ENCODE measurements at places on chromosomes 12 and 14.

- no peak for DNase-seq
Measured at GRCh38 chr14:34766606-34767005, 52.2 kb upstream of the CFL2 start.

DNA sequence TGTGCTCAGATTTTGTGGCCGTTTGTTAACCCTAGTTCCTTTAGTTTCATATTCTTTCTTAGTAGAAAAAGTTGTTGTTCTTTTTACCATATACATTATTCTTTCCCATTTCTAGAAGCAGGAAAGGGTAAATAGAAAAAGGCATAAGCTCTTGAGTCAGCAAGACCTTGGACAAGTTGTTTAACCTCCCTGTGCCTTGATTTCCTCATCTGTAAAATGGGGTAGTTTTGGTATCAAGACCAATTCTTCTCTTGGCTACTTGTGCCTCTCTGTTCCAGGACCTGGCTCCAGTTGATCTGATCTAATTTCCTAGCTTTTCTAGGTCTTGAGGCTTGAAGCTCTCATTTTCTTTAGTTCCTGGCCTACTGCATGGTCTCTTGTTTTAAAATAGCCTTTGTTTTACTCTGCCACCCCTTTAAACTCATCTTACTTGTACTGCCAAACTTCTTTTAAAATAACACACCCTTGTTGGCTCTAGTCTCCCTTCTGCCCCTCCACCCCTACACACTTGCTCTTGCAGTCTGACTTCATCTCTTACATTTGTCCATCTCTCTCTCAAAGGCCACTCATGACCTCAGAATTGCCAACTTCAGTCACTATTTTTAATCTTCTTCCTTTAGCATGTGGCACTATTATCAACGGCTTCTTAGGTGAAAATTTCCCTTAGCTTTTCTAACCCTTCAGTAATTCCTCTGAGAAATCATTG is 143.7 kb downstream of the TTLL5 start:
- DNase-seq: no peak

DNA sequence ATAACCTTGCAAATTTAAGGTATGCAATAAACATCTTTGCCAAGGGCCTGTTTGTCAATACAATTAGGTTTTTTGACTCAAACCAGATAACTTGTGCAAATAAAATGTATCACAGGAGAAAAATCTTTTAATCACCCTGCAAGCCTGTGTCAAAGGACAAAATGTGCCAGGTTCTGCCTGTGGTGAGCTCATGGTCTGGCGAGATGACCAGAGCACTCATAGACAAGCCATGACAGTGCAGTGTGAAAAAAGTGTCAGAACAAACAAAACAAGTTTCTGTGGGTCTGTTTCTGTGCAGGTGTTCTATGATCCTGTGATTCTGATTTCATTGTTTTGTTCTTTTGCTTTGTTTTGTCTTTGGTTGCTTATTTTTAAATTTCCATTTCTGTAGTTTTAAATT is 847.2 kb downstream of the VRK1 start:
- DNase-seq: no peak

GRCh38 chr12:14193639-14194038 is 171.8 kb upstream of the ATF7IP start:
- peak; percentile 82 for DNase-seq

- no peak for DNase-seq
Measured at GRCh38 chr12:70366581-70367257, 629 bp downstream of the KCNMB4 start.

- DNase-seq: no peak
Measured at GRCh38 chr12:47207340-47207717, 127.6 kb upstream of the AMIGO2 start.

DNA sequence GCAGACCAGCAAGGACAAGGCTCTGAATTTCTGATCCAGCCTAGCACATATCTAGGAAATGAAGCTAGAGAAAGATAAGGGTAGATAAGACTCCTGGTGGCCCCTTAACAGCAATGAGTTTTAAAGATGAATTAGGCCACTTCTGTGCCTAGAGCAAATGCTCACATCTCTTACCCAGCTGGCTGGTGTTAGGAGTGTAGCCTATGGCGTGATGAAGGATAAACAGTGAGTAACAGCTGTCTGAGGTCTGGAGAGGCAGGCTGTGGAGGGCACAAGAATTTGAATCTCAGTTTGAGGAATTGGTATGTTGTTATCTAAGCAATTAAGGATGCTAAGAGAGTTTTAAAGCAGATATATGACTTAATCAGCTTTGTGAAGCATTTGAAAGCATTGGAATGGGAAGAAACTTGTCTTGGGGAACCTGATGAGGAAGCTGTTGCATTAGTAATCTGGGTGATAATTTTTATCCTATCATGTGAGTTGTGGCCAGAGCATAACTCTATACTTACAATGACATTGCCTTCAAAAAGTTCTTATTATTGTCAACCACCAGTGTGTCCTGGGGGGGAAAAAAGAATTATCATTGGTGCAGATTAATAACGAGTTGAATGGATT is 161.8 kb downstream of the SRGAP1 start:
- no peak for DNase-seq

GRCh38 chr14:59828276-59828675 is 42.3 kb downstream of the RTN1 start:
- no peak for DNase-seq

GRCh38 chr14:84375235-84375634 is 1154.7 kb upstream of the FLRT2 start:
- no peak for DNase-seq

GRCh38 chr12:99427104-99427503 is 220.4 kb upstream of the GARIN6 start:
- no peak for DNase-seq

- no peak for DNase-seq
Measured at GRCh38 chr12:4653257-4653656, 4.3 kb downstream of the NDUFA9 start.

DNA sequence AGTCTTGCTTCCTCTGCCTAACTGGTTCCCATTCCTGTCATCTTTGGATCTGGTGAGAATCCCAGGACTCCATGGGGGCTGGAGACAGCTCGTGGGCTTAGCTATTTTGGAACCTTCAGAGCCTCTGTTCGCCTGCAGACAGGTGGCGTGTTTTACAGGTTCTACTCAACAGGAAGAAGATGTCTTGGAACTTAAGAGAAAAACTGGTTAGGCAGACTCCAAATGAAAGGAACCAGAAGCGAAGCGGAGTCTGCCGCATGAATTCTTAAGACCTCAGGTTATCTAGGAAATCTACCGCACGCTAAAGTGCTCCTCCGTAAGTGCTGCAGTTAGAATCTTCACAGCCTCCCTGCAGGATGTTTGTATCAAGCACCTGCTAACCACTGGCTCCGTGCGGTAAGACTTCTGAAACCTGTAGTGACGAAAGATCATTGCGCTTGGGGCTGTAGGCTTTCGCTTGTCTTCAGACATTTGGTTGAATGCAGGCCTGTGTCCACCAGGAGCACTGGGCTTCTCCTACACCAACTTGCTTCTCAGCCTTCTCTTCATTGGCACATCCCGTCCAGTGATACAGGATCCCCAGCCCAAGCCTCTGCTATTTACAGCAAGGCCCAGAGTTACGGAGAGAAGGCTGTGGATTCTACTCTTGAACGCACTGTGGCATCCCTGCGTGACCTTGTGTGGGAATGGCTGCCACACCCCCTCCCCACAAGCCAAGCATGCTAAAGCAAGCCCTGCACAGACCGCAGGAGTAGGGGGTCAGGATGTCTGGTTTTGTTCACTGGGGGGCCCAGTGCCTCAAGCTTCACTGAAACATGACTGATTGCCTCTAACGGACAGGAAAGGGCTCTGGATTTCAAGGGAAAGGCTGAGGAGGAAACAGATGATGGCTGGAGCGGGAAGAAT is 35.0 kb downstream of the ACADS start:
- no peak for DNase-seq

GRCh38 chr14:42804141-42804540 is 1197.5 kb downstream of the LRFN5 start:
- peak; percentile 85 for DNase-seq

DNA sequence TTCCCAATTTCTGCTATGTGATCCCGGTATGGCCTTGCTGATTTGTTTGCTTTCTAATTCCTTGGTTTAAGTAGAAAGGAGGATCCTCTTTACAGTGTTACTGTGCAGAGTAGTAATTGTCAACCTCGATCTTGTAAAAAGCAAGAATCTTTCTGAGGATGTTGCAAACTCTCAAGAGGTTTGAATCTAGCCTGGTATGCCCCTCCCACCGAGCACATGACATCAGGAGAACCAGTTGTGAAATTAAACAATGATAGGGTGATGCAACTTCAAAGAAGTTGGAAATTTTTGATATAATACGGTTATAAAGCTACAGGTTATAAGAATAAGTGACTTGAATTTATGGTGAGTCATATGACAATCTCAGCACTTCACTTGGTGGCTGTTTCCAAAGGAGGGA is 35.0 kb upstream of the FUT8 start:
- no peak for DNase-seq

DNA sequence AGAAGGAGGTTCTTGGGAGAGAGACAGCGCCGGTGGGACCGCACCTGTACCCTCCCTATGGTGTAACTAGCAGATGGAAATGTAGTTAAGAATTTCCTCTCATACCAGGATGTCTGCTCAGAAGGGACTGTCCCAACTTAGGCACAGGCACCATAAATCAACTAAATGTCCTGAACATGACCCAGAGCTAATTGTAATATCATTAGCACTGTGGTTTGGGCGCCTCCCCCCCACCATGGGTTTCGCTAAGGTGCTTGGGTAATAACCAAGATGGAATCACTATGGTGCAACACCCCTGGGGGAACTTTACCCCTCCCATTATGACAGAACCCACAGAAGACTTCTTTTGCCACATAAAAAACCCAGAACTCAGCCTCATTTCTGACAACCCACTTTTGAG is 15.9 kb downstream of the ZNF641 start:
- DNase-seq: no peak

GRCh38 chr12:128951448-128951847 is 98.2 kb downstream of the GLT1D1 start:
- DNase-seq: no peak

DNA sequence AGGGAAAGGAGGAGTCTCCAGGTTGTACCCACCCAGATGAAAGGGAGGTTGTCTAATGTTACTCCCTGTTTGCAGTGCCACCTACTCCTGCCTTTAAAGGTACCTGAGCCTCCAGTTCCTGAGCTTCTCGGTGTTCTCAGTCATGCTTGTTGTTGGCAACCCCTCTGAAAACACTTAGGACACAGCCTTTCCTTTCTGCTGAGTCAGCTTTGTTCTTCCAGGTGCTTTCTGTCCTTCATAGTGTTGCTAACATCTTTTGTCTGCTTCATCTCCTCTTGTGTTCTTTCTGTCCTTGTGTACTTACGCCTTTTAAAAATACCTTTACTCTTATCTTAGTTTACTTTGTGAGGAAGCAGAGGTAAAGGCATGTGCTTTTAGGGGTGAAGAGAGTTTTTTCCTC is 97.0 kb upstream of the NEDD1 start:
- DNase-seq: no peak

DNA sequence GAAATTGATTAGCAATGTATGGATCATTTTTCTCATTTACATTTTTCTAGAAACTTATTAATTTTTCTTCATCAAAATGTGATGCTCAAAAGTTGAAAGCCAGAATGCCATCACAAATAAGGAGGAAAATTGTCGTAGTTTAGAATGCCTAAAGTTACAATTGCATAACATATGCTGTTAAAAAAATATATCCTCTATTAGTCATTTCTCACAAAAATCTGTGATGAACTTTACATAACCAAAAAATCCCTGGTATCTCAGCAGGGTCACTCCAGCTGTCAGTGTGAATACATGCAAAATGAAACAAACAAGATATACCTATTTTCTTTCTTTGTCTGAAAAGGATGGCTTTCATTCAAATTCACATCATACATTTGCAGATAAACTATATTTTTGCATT is 358.9 kb downstream of the PAWR start:
- DNase-seq: no peak

- no peak for DNase-seq
Measured at GRCh38 chr12:81187686-81188085, 109.8 kb downstream of the ACSS3 start.

- DNase-seq: no peak
Measured at GRCh38 chr12:96890331-96890730, 16.7 kb upstream of the NEDD1 start.

GRCh38 chr14:31265701-31266398 is 58.3 kb upstream of the HECTD1 start:
- no peak for DNase-seq

DNA sequence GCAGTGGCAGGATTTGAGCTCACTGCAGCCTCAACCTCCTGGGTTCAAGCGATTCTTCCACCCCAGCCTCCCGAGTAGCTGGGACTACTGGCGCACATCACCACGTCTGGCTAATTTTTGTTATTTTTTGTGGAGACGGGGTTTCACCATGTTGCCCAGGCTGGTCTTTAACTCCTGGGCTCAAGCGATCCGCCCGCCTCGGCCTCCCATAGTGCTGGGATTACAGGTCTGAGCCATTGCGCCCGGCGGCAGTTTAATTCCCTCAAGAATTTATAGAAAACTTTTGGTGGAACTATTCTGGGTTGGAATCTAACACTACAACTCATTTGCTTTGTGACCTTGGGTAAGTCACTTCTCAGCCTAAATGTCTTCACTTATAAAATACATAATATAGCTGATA is 1.8 kb upstream of the SP1 start:
- DNase-seq: no peak

DNA sequence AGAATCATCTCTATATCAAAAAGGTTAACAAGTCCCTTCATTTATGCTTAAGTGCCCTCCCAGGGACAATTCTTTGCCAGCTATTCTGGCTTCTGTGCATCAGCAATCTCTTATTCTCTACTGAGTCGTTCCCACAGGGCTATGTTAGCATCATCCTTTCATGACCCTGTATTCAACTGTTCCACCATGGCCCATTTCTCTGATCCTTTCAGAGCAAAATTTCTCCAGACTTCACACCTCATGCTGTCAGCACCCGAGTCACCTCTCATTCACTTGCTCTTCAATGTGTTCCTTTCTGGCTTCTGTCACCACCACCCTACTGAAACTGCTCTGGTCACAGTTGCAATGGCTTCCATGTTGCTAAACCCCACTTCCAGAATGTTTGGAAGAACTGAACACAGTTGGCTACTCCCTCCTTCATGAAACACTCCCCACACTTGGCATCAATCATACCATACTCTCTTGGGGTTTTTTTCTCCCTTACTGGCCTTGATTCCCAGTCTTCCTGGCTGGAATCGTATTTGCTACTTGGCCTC is 159.5 kb upstream of the HMGA2 start:
- DNase-seq: no peak

- peak; percentile 3 for DNase-seq
Measured at GRCh38 chr12:110266980-110267620, 13.9 kb upstream of the ATP2A2 start.

- no peak for DNase-seq
Measured at GRCh38 chr14:65600742-65601141, 188.2 kb downstream of the FUT8 start.

- no peak for DNase-seq
Measured at GRCh38 chr14:99707921-99708320, 23.8 kb downstream of the CYP46A1 start.

DNA sequence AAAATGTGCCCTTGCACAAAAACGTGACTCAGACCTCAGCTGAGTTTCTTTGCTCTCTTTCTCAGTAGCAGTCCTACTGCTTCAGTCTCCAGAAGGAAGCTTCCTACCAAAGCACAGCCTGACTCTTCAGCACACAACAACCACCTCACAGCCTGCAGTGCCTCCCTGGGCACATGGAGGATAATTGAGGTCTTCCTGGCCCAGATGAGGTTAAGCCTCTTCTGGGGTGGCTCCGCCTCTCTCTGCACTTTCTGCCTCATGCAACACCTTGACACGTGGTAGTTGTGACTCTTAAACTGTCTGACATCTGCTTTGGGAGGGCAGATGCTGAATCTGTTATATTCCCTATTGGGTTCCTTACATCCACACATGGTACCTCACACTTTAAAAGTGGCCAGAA is 33.8 kb downstream of the GIT2 start:
- no peak for DNase-seq

GRCh38 chr14:25178255-25178654 is 128.3 kb upstream of the STXBP6 start:
- DNase-seq: no peak
